ENCODE measurements at places on chromosomes 6 and 20.

GRCh38 chr20:57620999-57621398 lies 773 bp upstream of the ZBP1 start:
- DNase-seq, result no peak

- DNase-seq, result no peak
Observed at GRCh38 chr6:142686507-142686887, 258.5 kb downstream of the HIVEP2 start.

- DNase-seq, result no peak
Observed at GRCh38 chr6:116392132-116393013, 21.6 kb downstream of the DSE start.

- DNase-seq, result no peak
Observed at GRCh38 chr20:57212534-57213276, 53.7 kb downstream of the BMP7 start.

- DNase-seq, result no peak
Observed at GRCh38 chr20:8067082-8067481, 47.5 kb upstream of the TMX4 start.

All from activated CD8-positive, alpha-beta memory T cell treated with anti-CD3 and anti-CD28 coated beads for 1 hour (primary cell).